ENCODE measurements at places on chromosomes 13 and 19.

DNA sequence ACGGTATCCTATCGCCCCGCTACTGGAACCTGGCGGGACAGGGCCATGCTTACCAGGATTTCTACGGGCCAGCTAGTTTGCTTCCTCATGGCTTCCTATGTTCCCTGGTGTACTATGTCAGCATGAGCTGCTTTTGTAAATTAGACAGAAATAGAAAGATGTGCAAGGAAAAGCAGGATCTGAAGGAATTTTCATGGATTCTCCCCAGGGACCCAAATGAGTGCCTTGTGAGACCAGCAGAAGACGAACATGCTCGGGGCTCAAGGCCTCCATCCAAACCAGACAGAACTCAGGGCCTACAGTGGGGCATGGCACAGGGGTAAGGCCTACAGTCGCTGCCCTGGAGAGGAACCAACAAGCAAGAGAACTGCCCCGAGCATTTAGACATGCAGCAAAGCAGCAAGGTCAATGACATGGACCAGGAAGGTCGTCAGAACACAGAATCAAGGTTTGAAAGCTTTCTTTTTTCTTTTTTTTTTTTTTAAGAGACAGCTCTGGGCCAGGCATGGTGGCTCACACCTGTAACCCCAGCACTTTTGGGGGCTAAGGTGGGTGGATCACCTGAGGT is 17.3 kb downstream of the EPS15L1 start:
- DNase-seq: no peak

- no peak for DNase-seq
Observed at GRCh38 chr19:40445780-40446262, 1.7 kb upstream of the SERTAD3 start.

DNA sequence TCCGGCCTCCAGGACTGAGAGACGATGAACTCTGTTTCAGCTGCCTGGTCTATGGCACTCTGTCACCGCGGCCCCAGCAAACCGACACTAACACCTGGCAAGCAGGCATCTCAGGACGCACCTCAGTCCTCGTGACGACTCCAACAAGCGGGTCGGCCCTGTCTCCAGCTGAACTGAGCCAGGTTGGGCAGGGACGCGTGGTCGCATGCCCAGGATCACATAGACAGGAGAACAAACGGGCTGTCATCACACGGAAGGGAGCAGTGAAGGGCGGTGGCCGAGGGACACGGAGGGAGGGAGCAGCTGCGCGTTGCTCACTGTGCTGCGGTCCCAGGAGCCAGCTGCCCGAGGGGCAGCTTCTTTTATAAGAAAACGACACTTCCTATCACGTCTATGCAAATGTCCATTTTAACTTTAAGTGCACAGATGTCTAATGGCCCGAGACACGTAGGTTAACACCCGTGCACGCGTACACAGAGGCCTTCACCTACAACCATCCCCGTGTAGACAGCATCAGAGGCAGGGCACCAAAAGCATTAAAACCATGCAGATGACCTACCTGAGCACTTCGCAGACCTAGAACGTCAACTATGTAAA is 8.9 kb downstream of the SGTA start:
- no peak for DNase-seq

- DNase-seq: no peak
Observed at GRCh38 chr13:20348645-20349408, 116.7 kb upstream of the GJB6 start.

DNA sequence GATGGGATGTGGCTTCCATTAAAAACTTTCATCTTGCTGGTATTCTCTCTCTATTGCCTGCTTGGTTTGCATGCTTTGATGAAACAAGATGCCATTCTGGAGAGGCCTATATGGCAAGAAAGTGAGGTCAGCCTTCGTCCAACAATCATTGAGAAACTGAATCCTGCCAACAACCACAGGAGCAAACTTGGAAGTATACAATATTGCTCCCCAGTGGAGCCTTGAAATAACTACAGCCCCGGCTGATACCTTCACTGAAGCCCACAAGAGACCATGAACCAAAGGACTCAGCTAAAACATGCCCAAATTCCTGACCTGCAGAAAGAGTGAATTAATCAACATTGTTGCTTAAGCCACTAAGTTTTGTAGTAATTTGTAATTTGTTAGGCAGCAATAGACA is 82.5 kb upstream of the FGF14 start:
- no peak for DNase-seq

DNA sequence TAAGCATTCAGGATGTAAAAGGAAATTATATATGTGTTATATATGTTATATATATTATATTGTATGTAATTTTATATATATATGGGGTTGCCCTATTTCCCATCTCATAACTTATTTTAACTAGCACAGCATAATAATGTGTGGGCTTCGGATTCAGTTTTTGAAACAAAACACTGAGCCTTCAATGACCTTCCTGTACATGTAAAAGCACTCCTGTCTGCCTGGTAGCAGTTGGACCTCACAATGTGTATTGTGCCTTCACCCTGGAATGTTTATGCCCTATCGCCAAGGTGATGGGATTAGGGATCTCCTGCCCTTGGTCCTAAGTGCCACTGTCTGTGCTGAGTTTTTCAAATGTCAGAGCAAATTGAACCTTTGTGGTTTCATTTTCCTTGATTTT is 968.8 kb downstream of the TUBA3C start:
- DNase-seq: no peak

- no peak for DNase-seq
Observed at GRCh38 chr13:84902243-84902642, 897.0 kb downstream of the SLITRK6 start.

- peak; percentile 70 for DNase-seq
Observed at GRCh38 chr19:2474232-2475017, 1.5 kb upstream of the GADD45B start.

- DNase-seq: no peak
Observed at GRCh38 chr19:17475541-17476115, 5.3 kb downstream of the SLC27A1 start.

DNA sequence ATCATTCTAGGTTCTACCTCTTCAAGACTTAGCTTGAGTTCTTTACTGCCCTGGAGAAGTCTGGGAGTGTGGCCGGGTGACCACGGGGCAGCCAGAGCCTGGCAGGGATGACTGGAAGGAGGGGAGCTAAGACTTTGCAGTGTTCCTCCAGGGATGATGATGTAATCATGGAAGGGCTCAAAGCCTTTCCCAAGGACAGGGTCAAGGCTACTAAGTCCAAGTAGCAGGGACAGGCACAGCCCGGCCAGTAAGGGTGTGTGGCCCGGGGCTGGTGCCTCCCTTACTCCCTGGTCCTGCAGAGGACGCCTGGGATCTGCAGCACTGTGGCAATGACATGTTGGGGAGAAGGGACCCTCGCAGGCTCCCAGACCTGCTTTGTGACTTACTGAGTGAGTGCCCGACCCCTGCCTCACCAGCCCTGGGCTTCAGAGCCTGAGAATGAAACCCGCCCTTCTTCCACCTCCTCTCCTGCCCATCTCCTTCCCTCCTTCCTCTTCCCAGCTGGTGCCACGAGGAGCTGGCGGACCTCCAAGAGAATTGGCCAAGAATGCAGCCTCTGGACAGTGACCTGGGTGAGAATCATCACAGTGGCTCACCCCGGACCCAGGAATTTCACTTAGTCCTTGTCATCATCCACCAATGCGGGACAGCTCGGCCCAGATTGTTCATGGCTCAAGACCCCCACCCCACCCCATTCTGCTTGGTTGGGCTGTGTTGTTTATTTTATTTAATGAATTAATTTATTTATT is 15.6 kb upstream of the FBXO17 start:
- DNase-seq: no peak

GRCh38 chr13:22748866-22749577 is 431.8 kb upstream of the SGCG start:
- DNase-seq: no peak

DNA sequence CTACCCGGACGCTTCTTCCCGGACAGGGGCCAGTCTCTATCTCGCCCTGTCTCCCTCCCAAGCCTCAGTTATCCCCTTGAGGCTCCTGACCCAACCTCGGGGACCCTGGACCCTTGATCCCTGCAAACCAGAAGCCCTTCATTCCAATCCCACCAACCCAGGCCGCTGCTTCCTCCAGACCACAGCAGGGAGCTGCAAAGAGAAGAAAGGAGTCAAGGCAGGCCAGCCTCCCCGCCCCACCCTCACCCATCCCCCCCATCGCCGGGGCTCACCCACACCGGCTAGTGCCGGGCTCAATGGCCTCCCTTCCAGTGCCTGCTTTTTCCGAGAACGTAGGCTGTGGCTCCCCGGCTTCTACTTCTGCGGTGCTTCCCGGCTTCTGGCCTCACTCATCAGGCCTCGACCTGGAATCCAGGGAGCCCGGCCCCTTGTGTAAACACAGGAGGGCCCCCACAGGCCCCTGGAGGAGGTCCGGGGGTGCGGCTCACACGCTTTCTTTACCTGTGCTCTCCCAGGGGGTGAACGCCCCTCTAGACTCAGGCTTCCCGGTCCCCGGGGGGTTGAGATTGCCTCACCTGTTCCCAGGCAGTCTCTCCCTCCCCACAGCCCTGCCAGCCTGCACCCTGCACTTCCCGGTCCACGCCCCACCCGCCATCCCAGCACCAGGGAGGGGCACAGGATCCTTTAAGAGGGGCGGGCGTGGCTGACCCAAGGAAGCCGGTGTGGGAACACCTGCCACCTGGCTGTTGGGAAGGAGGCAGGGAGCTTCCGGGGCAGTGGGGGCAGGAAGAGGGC is at the start of gene FAM83E:
TSS of gene FAM83E (minus strand) at position 641 of the 795 bp plus-strand sequence. CDS start 1,704 bp downstream, outside the sequence.
- no peak for DNase-seq

GRCh38 chr13:112580211-112580610 is 7.7 kb downstream of the TUBGCP3 start:
- DNase-seq: no peak

- DNase-seq: no peak
Observed at GRCh38 chr13:69959046-69959445, 148.6 kb upstream of the ATXN8OS start.

- no peak for DNase-seq
Observed at GRCh38 chr13:32259116-32259515, 56.0 kb downstream of the ZAR1L start.

- no peak for DNase-seq
Observed at GRCh38 chr13:99173606-99174005, 27.0 kb upstream of the UBAC2 start.

DNA sequence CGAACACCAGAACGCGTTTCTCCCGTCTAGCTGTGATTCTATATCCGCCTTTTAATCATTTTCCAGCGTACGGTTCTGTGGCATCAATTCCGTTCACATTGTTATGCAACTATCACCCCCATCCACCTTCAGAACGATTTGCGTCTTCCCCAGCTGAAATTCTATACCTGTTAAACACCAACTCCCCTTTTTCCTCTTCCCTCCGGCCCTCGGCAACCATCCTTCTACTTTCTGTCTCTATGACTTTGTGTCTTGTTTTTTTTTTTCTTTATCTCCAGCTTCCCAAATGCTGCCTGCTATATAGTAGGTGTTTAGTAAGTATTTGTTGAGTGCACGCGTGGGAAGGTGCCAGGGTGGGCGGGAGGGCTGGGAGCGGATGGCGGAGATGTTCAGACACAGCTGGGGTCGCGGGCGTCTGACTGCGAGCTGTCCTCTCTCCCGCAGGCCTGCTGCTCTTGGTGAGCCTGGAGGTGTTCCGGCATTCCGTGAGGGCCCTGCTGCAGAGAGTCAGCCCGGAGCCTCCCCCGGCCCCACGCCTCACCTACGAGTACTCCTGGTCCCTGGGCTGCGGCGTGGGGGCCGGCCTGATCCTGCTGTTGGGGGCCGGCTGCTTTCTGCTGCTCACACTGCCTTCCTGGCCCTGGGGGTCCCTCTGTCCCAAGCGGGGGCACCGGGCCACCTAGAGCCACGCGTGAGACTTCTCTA is 20.2 kb downstream of the CACNG6 start:
- no peak for DNase-seq

- DNase-seq: no peak
Observed at GRCh38 chr13:84834201-84834600, 951.9 kb upstream of the SLITRK1 start.

DNA sequence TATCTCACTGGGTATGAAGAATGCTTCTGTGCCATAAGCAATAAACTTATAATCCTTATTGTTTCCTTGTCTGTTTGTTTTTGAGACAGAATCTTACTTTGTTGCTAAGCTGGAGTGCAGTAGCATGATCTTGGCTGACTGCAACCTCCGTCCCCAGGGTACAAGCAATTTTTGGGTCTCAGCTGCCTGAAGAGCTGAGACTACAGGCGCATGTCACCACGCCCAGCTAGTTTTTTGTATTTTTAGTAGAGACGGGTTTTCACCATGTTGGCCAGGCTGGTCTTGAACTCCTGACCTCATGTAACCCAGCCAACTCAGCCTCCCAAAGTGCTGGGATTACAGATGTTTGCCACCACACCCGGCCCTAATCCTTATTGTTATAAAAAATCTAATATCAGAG is 112.5 kb downstream of the MYO16 start:
- DNase-seq: no peak

- DNase-seq: no peak
Observed at GRCh38 chr13:43487461-43487860, 299.3 kb downstream of the ENOX1 start.

GRCh38 chr13:44267980-44268379 is 105.6 kb upstream of the SERP2 start:
- DNase-seq: no peak

- peak; percentile 51 for DNase-seq
Observed at GRCh38 chr19:6802336-6803035, 30.0 kb downstream of the VAV1 start.

- no peak for DNase-seq
Observed at GRCh38 chr13:43573802-43574514, 212.8 kb downstream of the ENOX1 start.

GRCh38 chr13:41648314-41648935 is 191.1 kb downstream of the RGCC start:
- no peak for DNase-seq

GRCh38 chr19:29793116-29793727 is 18.6 kb upstream of the CCNE1 start:
- no peak for DNase-seq

DNA sequence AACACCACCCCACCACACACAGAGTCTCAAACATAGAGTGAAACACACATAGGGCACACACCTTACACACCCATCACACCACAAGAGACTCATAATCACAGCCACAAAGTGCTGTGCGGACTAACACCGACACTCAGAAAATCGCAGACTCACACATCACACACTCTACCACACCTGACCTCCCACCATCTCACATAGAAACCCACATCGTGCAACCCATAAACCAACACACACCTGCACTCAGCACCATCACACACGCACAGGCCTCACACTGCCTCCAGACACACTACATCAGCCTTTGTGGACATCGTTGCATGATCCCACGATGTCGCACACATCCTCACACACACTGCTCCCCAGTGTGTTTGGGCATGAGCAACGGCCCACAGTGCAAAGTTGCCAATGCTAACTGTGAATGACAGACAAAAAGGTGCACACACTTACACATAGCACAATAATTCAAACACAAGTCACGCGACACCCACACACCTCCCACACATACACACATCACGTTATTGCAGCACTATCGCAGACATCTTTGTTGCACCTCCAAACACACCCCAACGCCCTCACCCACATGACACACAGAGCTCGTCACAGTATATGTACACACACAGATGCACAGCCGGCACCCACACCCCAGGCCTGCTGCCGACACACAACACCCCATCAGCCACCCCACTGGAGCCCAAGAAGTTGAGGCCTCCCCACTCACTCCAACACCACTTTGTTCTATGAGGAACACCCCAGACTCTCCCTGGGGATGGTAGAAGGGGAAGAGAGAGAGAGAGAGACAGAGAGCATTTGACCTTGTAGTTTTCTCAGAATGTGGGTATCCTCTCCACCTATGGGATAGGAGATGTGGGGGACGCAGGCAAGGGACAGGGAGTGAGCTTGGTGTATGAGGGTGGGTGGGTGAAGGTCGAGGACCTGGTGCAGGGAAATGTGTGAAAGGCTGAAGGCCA is 1.2 kb upstream of the ATP1A3 start:
- no peak for DNase-seq

GRCh38 chr13:113483081-113483480 is 7.4 kb downstream of the DCUN1D2 start:
- no peak for DNase-seq
